ENCODE measurements at places on chromosomes 2 and 18. TPM values are rescaled to one million over a fixed set of nuclear protein-coding genes. Genes with fewer than 3 reads are reported as not detected.

DNA sequence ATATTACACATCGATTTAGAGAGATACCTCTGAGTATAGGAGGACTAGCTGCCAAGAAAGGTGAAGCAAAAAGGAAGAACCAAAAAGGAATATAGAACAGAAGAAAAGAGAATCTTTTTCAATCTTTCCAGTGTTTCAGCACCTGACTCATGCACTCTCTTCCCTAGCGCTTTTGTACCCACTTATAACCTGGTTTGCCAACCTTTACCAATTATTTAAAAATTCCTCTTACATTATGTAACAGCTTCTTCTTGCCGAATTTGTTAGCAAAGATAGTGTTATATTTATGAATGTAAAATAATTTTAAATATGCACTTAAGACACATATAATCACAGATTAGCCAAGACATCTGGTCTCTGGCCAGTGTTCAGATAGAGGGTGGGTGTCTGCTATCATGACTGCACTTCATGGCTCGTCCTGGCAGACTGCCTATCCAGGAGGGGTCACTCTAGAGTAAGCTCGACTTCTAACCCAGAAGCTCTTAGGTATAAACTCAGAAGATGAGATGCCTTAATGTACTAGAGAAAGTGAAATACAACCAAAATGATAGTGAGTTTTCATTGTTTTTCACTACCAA is 122.9 kb downstream of the ATAD2B start:
- no peak for DNase-seq

DNA sequence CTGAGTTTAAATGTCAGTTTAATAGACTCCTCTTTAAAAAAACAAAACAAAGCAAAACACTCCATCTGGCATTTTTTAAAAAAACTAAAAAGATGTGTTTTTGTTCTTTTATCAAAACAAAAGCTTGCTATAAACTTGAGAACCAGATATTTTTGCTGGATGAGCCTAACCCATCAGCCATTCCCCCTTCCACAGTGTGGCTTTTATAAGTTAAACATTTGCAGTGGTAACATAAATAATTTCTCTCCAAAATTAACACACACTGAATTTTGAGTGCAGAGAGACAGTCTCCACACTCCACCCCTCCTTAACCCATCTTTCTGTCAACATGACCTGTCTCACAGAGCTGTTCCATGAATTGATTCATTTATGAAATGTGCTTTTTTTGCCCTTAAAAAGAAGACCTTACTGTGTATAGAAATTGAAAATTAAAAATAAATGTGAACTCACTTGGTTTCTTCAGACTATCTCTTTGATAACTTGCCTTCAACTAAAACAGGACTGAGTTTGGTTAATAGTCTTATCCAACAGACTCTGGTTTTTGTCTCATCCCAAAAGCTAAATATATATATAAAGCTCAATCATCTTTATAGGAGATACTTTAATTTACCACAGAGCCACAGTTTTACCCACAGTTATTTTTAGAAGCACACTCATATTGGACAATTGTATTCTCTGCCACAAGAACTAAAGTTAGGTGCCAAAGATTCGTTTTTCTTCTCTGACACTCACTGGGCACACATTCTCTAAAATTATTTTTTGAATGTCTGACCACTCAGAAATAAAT is 64.8 kb upstream of the STK39 start:
- no peak for DNase-seq

DNA sequence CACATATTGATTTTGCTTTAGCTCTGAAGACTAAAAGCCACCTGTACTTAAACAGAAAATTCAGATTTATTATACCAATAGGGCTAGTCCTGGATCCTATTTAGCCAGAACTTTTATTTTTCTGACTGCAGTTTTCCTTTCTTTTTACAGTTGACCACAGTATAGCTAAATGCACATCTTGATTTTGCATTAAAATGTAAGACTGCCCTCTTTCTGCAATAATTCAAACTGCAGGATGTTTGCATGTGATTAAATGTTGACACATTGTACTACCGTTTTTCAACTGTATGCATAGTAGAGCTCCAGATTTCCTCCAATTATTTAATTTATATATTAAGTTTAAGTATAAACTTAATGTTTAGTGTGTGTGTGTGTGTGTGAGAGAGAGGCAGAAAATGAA is 1262.9 kb downstream of the SUCLG1 start:
- peak; percentile 34 for DNase-seq

MRO gene
- polyA plus RNA-seq, result 2.2 TPM

LRRC30 gene
- 0.40 TPM for polyA plus RNA-seq

RAB6C gene
- 0.75 TPM for polyA plus RNA-seq
